Thoracic aorta (tissue), 2 donors: ENCODE measurements at places on chromosomes 13 and 19.

DNA sequence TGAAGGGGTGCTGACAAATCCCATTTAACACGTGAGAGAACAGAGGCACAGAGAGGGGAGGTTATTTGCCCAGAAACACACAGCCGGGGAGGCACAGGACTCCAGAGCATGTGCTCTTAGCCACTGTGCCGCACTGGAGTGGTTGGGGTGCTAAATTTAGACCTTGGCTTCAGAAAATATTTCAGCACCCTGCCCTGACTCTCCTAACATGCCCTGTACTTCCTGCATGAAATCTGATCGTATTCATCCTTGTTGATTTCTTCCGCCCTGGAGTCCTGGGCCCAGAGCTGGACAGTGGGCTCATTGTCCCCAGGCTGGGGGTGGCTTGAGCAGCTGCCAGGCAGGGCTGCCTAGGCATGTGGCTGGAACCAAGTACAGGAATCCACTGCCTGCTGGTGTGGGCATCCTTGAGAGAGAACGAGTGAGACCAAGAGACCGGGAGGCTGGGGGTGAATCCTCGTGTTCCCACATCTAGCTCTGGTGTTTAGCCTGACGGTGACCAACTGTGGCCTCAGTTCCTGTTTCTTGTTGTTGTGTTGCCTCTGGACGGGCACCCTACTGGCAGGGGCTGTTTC, 5.3 kb downstream of the SLC27A1 start:
- no peak for DNase-seq

- DNase-seq = no peak
These were observed 350.7 kb downstream of the LMO7 start for GRCh38 chr13:75986818-75987217.

DNA sequence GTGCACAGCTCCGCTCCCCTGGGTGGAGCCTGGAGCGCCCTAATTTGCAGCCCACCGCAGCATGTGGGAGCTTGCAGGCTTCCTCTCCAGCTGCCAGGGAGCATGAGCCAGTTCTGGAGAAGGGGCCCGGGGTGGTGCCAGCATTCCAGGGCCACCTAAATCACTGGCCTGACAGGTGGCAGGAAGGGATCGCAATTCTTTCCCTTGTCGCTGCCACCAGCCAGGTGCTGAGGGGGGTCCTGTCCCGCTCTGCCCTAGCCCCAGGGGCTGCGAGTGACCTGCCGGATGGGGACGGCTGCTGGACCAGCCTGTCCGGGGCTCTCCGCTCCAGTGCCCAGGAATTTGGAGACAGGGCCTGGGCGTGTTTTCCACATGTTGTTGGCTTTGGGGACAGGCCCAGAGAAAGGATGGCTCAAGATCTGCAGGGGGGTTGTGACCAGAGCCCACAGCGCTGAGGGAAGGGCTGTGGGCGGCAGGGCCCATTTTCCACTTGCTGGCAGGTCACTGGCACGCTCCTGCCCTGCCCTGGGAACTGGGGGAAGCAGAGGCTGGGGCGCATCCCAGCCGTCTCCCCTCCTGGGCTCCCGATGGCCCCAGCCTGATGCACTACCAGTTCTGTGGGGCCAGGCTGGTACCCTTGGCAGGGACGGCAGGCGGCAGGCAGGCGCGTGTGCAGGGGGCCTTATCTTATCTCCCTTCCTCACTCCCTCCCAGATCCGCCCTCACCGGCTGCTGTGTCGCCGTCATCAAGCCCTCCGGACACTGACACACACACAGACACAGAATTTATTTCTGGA, 9.5 kb downstream of the NDUFA11 start:
- no peak for DNase-seq

- no peak for DNase-seq
These were observed 345 bp downstream of the ZNF257 start for GRCh38 chr19:22052644-22053013.

- no peak for DNase-seq
These were observed 15.2 kb upstream of the KPNA3 start for GRCh38 chr13:49807681-49808080.

DNA sequence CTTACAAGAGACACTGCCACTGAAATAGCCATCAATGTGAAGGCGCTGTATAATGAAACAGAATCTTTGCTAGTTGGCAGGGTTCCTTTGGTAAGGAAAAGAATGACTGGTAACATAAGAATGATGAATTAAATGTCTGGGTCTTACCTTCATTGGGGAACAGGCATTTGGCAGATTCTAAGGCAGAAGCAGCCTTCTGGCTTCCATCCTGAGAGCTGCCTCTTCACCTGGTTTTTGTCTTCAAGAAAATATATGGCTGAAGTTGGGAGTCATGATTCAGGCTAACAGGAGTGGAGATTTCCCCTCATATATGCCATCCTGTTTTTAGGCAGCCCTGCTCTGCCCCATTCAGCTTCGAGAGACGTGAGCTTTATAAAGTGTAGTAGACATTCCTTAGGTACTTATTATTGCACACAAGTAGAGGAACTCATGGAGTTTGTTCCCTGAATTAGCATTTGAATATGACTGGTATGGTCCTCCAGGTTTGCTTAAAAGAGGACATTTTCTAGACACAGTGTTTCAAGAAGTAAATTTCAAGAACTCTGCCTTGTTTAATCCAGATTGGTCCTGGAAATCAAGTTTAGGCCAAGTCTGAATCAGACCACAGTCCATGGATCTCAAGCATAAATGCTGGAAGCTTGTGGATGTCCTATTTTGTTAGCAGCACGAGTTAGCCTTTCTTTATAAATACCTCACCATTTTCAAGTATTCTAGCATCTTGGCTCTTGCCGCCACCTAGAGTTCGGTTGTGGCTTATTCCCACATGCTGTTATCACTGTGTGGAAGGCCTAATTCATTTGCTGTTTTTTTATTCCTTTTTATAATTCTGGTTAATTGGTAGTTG, 56.2 kb upstream of the AKAP11 start:
- DNase-seq = no peak

DNA sequence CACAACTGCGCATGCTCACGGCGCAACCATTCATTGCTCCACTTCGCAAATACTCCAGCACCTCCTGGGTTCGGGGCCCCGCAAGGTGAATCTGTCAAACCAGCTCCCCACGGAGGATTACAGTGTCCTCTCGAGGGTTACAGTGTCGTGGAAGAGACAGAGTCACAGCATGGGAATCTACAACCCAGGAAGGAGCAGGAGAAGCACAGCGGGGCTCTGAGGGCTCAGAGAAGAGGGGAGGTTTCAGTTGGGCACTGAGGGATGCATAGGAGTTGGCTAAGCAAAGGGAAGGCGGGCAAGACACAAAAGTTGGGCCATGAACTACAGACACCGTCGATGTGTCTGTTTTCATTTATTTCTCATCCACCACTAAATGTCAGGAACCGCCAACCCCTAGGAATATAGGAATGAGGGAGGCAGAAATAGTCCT, 1.0 kb upstream of the GTF2F1 start:
- DNase-seq = no peak

- no peak for DNase-seq
These were observed 304.4 kb downstream of the DCLK1 start for GRCh38 chr13:35826626-35827254.

DNA sequence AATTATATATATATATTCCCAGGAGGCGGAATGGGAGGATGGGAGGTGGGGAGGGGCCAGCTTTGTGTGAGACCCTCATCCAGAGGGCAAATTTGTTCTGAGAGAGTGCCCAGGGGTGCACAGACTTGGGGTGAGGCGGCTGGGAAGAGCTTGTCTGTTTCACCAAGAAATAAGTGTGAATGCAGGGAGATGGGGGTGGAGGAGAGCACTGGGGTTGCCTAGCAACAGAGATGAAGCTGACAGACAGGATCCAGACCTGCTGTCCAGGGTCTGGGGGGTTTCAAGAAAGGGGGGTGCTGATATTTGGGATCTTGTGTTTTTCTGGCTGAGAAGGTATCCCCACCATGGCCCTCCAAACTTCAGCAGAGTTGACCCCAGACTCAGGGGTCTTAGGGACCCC, 18.6 kb upstream of the TNFAIP8L1 start:
- DNase-seq = no peak

DNA sequence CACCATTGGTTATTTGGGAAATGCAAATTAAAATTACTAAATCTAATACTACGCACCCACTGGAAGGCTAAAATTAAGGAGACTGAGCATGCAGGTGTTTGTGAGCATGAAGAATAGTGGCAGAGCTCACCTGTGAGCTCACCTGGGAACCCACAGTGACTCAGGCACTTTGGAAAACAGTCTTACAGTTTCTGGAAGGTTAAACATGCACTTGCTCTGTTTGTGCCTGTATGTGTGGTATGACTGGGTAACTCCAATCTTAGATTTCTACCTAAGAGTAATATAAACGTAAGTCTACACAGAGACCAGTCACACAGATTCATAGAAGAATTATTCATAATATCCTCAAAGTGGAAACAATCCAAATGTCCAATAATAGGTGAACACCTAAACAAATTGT, 318.8 kb downstream of the ATP8A2 start:
- DNase-seq = no peak

DNA sequence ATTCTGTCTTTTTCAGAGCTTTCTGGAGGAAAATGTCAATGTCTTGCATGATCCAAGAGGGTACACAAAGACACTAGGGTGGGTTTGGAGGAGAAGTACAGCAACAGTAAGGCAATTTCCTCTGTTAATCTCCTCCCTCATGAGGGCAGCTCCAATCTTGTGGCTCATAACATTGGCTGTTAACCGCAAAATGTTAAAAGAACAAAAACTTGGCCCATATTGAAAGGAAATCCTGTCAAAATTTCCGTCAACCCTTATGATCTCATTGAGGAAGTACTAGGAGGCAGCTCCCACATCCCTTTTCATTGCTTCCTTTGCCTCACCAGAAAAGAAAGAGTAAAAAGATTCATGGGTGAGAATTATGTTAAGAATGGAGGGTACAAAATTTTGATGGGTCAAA, 11.6 kb downstream of the OXGR1 start:
- DNase-seq = no peak

DNA sequence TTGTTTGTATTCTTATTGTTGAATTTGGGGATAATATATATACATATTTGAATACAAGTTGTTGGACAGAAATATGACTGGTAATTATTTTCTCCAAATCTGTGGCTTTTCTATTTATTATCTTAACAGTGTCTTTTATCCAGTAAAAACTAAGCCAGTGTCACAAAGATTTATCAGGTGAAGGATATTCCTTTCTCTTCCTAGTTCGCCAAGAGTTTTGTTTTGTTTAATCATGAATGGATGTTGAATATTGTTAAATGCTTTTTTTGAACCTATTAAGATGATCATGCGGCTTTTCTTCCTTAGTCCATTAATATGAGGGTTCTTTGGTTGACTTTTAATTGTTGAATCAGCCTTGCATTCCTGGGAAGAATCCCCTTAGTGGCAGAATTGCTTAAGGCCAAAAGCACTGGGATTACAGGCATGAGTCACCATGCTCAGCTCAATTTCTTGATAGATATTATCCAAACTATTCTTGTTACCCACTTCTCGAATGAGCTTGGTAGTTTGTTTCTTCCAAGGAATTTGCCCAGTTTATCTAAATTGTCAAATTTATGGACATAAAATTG, 53.3 kb downstream of the TEX26 start:
- DNase-seq = no peak

DNA sequence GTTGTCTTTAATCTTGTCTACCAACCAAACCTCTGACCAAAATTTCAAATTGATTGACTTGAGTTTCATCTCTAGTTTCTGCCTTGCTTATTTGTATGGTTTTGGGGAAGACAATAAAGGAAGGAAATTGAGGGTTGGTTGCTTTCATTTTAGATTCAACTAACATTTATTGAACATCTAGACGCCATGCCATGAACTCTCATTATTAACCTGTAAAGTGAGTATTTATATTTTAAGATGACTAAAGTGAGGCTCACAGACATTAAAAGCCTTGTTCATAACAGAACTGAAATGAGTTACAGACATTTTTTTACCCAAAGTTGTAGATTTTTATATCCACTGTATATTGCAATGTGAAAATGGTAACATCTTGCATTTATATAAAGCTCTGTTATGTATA, 239.3 kb downstream of the LMO7 start:
- no peak for DNase-seq

DNA sequence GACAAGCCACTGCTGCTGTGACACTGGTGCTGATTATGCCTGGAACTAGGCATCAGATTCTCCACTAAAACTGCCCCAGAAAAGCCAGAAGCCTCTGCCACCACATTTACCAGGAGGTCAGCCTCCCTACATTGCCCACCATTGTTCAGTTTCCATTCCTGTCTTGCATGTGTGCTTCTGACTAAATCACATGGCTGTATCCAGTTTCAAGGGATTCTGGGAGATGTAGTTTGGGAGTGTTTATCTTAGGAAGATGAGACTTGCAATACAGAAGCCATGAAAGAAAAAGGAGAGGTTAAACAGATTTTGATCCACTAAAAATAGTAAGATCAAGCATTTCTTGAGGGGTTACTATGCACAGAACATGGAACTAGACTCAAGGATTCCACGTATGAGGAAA, 40.7 kb upstream of the SERPINE3 start:
- DNase-seq = no peak

DNA sequence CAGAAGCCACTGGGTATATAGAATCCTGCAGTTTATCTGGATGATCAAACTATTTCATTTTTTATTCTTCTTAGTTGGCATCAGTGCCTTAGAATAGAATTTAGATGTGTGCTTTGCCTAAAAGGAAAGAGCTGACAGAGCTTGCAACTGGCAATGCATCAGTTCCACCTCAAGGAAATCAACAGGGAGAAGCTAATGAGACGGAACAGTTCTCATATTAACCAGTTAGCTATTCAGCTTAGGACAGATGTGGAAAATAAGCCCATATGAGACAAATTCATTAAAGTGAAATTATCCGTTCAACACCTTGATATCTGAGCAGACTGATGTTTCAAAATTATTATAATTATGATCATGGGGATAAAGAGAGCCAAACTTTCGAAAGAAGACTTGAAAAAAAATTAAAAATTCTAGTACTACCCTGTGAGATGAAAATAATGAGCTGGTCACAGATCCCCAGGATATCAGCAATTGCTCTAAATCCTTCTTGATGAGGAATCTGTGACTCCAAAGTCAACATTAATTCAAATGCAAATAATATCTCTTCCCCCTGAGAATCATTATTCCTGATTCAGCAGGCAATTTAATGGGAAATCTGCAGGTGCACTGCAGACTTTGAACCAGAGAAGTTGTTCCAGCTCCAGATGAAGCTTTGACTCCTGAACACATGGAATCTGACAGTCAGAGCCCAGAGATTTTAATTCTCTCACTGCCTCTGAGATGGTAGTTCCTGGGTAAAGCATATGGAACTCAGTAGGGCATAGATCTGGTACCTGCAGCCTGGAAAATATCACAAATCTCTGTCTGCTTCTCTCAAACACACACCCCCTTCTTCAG, 486.8 kb downstream of the FOXO1 start:
- no peak for DNase-seq

DNA sequence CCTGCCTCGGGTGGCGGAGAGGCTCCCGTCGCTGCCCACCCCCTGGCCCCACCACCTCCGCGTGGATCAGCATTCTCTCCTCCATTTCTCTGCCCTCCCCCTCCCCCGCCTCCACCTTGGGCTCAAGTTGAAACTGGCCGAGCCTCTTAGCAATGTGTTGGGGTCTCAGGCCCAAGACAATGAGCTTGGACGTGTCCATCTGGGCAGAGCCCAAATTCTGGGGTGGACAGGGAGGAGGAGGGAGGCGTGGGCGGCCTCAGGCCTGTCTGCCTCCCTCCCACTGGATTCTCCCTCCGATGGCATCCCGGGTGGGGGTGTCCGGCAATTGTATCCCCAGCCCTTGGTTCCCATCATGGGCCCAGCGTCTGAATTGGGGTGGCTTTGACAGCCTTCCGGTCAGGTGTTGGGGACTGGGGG, 1.2 kb downstream of the CELF5 start:
- no peak for DNase-seq

- no peak for DNase-seq
These were observed at the start of gene PRMT1 for GRCh38 chr19:49677231-49677900. TSS of gene PRMT1 (plus strand) at chr19:49677271. CDS start at chr19:49677281, 10 bp downstream.
